ENCODE measurements at places on chromosomes 6 and 20.

- DNase-seq = no peak
These were observed 2.2 kb downstream of the CPXM1 start for GRCh38 chr20:2798095-2798805.

DNA sequence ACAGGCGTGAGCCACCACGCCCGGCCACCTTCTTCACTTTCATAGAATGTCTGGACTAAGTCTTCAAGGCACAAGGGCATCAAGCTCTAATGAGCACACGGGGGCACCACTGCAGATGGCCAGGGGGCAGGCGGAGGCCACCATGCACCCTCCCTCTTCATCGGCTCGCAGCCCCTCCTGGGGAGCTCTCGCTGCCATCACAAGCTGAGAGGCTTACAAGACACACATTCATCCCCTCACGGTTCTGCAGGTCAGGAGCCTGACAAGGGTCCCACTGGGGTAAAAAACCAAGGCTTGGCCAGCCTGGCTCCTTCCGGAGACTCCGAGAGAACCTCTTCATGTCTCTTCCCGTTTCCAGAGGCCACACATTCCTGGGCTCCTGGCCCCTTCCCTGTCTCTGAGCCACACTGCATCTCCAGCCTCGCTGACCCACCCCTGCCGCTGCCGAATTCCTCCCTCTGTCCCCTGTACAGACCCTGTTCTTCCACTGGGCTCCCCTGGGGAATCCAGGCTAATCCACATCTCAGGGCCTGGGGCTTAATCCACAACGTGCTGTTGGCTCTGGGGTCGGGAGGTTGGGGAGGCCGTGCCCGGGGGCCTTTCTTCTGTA lies 19.8 kb downstream of the DLL1 start:
- no peak for DNase-seq

DNA sequence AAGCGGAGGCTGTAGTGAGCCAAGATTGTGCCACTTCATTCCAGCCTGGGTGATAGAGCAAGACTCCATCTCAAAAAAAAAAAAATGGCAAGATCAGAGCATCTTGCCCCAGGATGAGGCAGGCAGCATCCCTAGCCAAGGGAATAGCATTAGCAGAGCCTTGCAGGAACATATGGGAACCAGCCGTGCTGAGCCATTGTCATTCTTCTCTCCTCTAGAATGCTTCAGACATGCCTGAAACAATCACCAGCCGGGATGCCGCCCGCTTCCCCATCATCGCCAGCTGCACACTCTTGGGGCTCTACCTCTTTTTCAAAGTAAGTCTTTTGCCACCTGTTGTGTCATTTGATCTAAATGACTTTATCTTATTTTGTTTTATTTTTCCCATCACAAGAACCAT lies 13.0 kb downstream of the HM13 start:
- no peak for DNase-seq

- no peak for DNase-seq
These were observed 20.6 kb downstream of the OLIG3 start for GRCh38 chr6:137473598-137473997.

GRCh38 chr6:41591859-41592502 lies 45.8 kb downstream of the FOXP4 start:
- DNase-seq = peak; percentile 80

DNA sequence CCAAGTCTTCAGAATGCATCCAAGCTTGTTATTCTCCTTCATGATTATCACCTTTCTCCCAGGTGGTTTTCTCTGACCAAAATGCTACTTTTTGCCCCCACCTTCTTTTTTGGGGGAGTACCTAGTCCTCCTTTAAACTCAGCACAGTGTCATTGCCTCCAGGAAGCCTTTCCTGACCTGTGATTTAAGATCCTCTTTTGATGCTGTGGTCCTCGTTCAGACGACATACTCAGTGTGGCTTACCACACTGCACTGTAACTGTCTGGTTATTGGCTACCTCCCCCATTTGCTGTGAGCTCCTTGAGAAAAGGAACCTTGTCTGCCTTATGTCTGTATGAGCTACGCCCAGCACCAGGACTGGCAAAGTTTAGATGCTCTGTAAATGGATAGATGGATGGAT lies 14.6 kb downstream of the SAYSD1 start:
- DNase-seq = no peak

DNA sequence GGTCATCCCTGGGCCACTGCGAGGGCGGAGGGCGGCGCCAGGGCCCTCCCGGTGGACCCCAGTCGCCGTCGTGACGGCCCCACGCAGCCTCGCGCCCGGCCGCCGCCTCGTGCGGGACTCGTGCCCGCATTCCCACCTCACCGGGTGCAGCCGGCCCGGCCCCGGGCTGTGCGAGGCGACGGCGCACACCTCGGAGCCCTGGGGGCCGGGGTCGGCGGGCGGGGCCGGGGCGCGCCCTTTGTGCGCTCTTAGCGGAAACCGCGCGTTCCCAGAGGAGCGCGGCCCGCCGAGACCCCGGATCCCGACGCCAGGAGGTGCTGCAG lies 5.5 kb upstream of the DLL1 start:
- DNase-seq = no peak

- no peak for DNase-seq
These were observed 129.7 kb upstream of the AKAP12 start for GRCh38 chr6:151109869-151110575.

- no peak for DNase-seq
These were observed 7.5 kb upstream of the IFNGR1 start for GRCh38 chr6:137226697-137227096.

- no peak for DNase-seq
These were observed 116.2 kb upstream of the SYNDIG1 start for GRCh38 chr20:24353135-24353690.

- no peak for DNase-seq
These were observed 28.5 kb downstream of the SMOC2 start for GRCh38 chr6:168469521-168469920.

- no peak for DNase-seq
These were observed 59.9 kb downstream of the SLC22A2 start for GRCh38 chr6:160198606-160199211.

DNA sequence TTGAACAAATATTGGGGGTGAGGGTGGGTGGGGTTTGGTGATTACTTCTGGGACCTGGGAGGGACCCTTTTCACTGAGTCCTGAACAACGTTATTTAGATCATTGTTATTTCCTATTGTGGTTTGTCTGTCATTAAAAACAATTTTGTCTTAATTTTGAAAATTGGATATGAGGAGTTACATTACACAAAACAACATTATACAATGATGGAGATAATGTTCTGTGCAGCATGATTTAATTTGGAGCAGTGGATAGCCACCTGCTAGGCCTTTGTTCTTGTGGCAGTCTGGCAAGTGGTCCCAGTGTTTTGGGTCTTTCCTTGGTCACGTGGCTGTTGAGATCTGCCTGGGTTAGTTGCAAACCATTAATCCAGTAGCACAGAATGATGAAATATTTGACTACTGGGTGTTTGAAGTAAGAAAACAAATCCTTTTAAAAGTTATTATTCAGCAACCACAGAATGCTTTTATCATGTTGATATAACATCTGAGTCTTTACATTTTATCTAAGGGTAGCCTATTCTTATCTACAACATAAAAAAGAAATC lies 172.8 kb downstream of the CDKAL1 start:
- DNase-seq = no peak

DNA sequence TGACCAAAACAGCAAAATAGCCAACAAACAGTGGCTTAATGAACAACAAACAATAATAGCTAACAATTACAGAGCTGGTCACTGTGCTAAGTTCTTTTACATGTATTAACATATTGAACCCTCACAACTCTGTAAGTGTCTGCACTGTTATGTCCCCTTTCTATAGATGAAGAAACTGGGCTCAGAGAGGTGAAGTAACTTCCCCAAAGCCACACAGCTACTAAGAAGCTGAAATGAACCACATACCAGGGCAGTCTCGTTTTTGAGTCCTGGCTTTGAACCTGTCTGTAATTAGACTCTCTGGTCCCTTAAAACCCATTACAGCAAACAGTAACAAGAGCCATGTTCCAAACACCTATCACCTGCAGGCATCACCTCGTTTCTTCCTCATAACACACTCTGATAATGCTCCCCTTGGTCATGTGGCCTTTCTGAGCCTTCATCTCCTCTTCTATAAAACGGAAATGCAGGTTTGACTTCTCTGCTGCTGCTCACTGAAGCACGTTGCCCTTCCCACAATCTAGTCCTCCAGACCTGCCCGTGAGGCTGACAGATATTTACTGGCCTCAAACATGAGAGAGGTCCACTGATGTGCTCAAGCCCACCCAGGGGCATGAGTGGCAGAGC lies 23.3 kb downstream of the KCNK15 start:
- DNase-seq = no peak

GRCh38 chr20:45842169-45842812 lies 8.7 kb downstream of the SNX21 start:
- DNase-seq = no peak

GRCh38 chr6:119241111-119241465 lies 108.5 kb downstream of the MAN1A1 start:
- no peak for DNase-seq

DNA sequence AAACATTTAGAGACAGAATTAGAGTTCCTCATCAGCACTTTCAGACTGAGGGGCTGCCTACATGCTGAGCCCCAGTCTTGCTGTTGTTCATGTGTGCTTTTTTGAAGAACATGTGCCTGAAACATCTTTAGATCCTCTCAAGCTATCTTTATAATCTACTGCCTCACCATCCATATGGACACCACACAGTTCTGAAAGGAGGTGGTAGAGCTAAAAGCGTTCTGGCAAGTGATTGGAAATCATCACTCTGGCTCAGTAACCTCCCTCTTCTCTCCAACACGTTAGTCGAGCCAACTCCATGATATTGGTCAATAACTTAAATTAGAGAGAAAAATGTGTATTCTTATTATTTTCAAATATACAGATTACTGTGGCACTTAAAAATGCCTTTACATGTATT lies 40.6 kb downstream of the CLVS2 start:
- DNase-seq = no peak

GRCh38 chr20:17463711-17464110 lies 67.5 kb downstream of the BFSP1 start:
- no peak for DNase-seq

GRCh38 chr6:43105538-43106222 lies 29.6 kb downstream of the PTK7 start:
- no peak for DNase-seq

- DNase-seq = no peak
These were observed 3.3 kb upstream of the BIRC7 start for GRCh38 chr20:63232235-63233060.

GRCh38 chr6:77707603-77708002 lies 54.8 kb downstream of the MEI4 start:
- DNase-seq = no peak

GRCh38 chr20:63627751-63628245 lies 897 bp upstream of the GMEB2 start:
- no peak for DNase-seq

- DNase-seq = no peak
These were observed 41.2 kb upstream of the POLR1H start for GRCh38 chr6:30019819-30020218.

DNA sequence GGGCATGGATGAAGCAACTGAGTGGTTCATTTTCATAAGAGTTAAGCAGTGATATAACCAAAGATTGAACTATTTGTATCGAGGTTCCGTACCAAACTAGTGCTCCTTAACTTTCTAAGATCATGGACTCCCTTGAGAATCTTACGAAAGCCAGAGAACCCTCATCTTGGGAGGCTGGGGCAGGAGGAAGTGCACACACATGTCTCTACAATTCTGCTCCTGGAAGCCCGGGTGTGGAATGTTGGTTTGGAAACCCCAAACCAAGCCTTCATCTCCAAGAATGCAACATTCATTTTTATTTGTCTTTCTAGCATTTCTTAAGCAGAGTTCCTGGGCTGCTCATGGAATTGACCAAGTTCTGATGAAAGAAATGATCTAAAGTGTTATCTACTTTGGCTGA lies 250.5 kb upstream of the PRND start:
- DNase-seq = no peak

- DNase-seq = no peak
These were observed 2.2 kb downstream of the IBTK start for GRCh38 chr6:82245376-82245775.

- DNase-seq = no peak
These were observed 28.4 kb upstream of the FRMD1 start for GRCh38 chr6:168107191-168107983.

DNA sequence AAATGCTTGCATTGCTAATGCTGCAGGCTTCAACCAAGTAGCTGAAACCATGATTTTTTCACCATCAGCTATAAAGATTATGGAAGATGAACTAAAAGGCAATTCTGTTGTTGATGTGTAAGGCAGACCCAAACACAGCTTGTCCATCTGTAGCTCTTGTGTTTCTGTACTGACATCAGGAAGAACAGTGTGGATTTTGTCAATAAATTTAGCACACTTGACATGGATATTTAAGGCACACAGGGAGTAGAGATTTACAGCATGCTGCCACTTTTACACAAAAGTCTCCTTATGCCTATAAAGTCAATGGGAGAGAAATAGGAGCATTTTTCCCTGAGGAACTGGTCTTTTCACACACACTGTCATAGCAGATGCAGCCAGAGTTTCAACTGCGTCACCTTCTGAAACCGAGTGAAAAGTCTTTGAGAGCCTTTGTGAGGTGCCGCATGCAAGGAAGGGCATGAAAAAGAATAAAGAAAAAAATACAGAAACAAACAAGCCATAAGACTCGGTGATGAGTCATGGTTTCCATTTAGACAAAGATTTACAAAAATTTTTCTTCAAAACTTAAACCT lies 261.4 kb upstream of the TFAP2D start:
- DNase-seq = no peak

- no peak for DNase-seq
These were observed 363.9 kb downstream of the KIF16B start for GRCh38 chr20:16209357-16209756.

- no peak for DNase-seq
These were observed 49.2 kb downstream of the GOPC start for GRCh38 chr6:117553142-117553541.

DNA sequence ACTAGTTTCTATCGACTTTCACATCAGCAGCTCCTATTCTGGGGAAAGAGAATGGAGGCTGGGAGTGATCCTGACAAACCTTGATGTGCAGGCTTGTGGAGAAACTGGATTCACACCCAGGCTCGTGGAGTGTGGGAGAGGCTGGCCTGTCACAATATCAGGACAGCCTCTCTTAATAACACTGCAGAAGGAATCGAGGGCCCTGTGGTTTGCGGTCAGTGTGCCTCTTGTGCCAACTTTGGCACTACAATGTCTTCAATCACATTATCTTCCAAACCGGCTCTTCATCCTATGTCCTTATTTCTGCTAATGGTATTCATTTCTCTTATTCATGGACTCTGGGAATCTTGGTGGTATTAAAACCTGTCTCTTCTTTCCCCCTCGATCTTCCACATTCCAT lies 92.7 kb downstream of the PRL start:
- no peak for DNase-seq

- no peak for DNase-seq
These were observed 72.8 kb upstream of the CEP85L start for GRCh38 chr6:118724211-118724610.

GRCh38 chr20:8621001-8621400 lies 447.9 kb upstream of the PLCB4 start:
- no peak for DNase-seq

Data from K562 (cell line).